Activated T-helper 9 cell treated with anti-CD3 and anti-CD28 coated beads, Interleukin-2, amount 50 U/mL, for 16 hours (primary cell): ENCODE measurements at places on chromosomes 5 and 9.

GRCh38 chr5:152523964-152524363, 118.9 kb upstream of the NMUR2 start:
- DNase-seq = no peak

DNA sequence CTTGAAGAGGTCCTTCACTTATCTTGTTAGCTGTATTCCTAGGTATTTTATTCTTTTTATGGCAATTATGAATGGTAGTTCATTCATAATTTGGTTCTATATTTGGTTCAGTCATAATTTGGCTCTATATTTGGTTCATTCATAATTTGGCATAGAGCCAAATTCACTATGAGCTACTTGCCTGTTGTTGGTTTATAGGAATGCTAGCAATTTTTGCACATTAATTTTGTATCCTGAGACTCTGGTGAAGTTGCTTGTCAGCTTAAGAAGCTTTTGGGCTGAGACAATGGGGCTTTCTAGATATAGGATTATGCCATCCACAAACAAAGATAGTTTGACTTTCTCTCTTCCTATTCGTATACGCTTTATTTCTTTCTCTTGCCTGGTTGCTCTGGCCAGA, 142.2 kb downstream of the PLCXD3 start:
- DNase-seq = no peak

- no peak for DNase-seq
Observed at GRCh38 chr5:111453295-111453694, 59.0 kb downstream of the STARD4 start.

DNA sequence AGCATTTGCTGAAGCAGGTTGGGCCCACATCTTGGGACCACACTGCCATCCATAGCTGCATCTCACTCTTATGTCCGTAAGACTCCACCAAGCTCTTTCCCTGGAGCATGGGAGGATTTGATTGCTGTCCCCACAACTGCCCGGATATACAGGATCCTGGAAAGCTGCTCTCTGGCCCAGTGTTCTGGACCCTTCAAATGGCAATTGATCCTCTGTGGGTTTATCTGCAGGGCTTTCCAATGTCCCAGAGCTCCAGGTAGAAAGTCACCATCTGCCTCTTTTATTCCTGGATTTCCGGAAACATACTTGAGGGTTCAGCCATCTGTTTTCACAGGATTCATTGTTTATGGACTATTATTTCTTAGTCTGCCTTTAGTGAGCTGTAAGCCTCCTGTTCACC, 214.6 kb downstream of the SREK1 start:
- DNase-seq = no peak
